Activated CD4-positive, alpha-beta T cell treated with anti-CD3 and anti-CD28 coated beads for 48 hours (primary cell): ENCODE measurements at places on chromosomes 13 and 19.

DNA sequence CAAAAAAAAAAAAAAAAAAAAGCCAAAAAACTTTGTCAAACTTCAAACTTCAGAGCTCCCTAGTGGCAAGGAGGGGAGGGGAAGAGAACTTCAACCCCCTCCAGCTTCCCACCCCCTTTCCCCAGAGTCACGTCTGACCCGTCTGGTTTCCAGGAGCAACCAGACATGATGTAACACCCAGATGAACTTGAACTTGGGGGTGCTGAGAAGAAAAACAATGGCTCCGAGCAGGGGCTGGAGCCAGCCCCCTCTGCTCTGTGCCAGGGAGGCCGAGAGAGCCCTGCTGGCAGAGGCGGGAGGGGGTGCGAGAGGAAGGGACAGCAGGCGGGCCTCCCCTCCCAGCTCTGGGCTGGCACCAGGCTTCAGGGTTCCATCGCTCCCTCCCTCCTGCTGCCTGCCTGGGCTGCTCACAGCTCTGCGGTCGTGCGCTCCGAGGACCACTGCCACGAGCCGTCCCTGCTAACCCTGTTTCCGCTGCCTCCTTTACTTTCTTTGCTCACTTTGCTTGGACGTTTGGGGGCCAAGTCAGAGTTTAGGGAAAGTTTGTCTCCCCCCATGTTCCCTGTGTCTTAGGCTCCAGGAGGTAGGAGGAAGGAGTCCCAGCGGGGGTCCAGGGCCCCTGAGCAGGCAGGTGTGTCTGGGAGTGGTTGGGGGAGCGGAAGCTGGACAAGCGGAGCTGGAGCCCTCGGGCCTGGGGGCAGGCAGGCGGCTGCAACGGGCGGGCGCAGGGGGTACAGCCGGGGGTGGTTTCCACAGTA, 11.1 kb downstream of the LYL1 start:
- no peak for DNase-seq

DNA sequence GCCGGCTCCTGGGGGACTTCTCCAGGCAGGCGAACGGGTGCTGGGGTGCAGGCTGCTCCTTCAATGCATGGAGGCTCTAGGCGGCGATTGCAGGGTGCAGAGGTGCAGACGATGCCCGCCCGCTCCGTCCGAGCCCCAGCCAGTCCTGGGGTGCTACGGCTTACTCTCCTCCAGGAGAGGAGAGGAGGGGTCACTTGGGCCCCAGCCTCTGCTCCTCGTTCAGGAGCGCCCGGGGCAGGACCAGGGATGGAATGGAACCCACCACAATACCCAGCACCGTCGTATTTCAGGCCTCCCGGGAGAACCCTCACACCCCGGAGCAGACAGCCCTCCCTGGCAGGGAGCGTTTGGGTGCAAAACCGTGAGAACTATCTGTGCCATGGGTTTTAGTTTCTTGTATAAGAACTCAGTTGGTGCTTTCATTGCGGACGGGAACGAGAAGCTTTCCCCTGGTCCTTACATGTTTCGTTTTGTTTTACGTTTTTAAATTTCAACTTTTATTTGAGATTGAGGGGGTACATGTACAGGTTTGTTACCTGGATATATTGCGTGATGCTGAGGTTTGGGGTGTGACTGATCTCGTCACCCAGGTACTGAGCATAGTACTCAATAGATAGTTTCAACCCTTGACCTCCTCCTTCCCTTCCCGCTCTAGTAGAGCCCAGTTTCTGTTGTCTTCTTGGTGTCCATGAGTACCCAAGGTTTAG, 46.8 kb downstream of the ARHGEF18 start:
- DNase-seq: peak; percentile 18

DNA sequence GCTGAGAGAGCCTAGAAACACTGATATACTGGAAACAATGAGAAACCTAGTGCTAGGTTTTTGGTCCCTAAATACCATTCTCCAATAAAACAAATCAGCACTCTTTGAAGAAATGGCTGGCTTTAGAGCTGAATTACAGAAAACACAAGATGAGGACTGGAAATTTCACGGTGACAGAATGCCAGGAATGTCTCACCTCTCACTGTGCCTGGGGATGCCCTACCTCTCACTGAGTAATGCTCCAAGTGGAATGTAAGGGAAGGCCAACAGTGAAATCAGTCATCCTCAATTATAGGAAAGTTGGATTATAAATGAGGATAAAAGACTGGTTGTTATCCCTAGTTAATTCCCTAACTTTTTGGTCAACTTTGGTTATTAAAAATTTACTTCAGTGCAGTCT, 259.0 kb downstream of the NALCN start:
- no peak for DNase-seq

- DNase-seq: no peak
These were observed 171.0 kb upstream of the TSC22D1 start for GRCh38 chr13:44747179-44747578.

DNA sequence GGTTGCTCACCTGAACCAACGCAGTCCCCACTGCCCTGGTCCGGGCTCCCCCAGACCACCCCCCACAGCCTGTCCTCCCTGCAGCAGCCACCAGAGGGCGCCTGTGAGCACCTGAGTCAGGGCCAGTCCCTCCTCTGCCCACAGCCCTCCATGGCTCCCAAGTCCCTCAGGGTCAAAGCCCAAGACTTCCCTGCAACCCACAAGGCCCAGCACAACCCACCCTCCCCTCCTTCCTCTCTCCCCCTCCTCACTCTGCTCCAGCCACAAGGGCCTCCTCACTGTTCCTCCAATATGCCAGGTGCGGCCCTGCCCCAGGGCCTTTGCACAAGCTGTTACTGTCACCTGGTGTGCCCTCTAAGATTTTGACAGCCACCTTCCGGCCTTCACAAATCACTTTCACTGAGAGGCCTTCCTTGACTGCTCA, 10.9 kb downstream of the GNA15 start:
- peak; percentile 82 for DNase-seq

DNA sequence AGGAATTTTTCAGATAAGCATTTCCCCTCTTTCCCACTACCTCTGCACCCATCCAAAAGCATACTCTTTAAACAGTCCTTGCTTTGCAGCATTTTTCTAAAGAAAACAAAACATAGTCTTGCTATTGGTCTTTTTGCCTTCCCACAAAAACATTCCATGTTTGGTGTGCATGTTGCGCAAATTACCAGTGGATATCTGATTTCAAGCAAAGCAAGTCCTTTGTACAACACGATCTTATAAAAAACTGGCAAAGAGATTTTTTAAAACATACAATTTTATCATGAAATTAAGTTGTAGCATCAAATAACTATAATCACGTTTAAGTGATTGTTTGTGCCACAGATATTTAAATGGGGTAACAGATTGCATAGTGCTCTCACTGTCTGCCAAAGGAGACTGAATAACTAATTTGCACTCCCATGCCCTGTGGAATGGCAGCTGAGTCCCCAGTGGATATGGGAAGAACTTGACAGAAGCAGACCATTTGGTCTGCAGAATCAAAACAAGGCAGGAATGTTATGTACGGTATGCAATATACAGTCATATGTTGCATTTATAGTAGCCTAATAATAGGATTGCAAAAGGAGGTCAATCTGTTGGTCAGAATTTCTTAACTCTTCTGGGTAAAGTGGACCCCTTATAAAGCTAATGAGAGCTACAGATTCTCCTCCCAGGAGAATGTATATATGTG, 285.7 kb downstream of the TBC1D4 start:
- no peak for DNase-seq

DNA sequence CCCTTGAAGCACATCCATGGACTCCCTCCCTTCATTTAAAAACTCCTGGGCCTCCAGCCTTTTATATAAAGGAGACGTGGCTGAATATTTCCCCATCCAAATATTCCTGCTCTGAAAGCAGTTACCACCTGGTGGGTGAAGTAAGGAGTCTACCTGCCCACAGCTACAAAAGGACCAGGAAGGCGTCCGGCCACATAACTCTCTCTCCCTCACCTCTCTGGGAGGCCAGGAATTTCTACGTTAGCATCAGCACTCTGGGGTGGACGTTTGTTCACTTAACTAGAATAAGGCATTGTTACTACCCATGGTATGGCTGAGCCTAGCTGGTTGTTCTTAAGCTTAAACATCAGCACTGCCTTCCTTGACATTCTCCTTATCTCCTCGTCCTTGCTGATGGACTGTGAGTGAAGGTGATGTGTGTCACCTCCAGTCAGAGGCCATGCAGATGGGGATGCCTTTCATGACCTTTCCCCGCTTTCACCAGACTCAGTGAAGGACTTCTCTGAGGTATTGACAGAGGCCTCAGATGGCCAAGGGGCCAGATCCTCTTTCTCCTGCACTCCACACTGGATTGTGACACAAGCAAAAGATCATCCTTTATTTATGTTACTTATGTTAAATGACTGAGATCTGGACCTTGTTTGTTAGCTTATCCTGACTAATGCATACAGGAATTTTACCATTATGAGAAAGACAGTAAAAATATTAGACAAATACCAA, 22.2 kb upstream of the KPNA3 start:
- DNase-seq: no peak

DNA sequence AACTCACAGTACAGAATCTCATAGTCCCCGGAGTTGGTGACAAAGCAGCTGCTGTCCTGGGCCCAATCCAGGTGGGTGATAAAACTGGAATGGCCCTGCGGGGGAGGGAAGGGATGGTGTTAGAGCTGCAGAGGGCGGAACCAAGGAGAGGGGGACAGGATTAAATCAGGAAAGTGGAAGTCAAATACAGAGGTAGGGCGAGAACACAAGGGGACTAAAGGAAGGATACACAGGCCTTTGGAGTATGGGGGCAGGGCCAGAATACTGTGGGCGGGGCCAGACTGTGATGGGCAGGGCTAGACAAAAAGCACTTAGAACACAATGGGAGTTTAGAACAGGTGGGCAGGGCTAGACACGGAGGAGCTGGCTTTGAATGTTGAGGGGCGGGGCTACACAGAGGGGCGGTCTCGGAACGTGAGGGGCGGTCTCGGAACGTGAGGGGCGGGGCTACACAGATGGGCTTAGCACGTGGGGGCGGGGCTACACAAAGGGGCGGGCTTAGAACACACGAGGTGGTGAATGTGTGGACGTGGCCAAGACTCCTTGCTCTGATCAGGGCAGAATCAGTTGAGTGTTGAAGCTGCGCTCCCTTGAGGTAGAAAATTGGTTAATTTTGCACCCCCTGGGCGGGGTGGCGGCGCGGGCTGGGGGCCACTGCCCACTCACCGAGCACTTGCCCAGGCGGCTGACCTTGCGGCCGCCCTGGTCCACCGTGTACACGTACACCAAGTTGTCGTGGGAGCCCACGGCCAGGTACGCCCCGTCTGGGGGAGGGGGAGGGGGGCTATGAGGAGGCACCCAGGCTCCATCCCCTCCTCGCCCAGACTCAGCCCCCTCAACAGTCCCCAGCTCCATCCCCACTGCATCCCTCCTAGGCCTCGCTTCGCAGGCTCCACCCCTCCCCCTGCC, 14.0 kb upstream of the GPR4 start:
- DNase-seq: peak; percentile 95

- DNase-seq: no peak
These were observed 3.6 kb upstream of the FAM187B start for GRCh38 chr19:35231956-35232645.

GRCh38 chr19:18807861-18808331, 16.8 kb upstream of the COMP start:
- no peak for DNase-seq

DNA sequence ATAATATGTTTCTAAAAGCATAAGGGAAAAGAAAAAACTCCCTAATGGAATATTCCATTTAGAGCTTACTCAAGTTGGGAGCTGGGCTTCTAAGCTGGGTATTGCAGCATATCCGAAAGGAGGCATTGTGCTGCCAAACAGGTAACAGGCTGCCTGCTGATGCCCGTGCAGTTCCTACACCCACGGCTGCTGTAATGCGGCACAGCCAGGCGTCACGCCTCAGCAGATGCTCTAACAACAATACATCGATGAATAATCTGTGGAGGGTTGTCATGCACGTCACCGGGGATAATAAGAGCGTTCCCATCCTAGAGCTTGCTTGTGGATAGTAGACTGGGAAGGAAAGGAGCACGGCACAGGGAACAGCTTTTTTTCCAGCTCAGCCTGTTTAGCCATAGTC, 1582.1 kb upstream of the SLC10A2 start:
- no peak for DNase-seq

DNA sequence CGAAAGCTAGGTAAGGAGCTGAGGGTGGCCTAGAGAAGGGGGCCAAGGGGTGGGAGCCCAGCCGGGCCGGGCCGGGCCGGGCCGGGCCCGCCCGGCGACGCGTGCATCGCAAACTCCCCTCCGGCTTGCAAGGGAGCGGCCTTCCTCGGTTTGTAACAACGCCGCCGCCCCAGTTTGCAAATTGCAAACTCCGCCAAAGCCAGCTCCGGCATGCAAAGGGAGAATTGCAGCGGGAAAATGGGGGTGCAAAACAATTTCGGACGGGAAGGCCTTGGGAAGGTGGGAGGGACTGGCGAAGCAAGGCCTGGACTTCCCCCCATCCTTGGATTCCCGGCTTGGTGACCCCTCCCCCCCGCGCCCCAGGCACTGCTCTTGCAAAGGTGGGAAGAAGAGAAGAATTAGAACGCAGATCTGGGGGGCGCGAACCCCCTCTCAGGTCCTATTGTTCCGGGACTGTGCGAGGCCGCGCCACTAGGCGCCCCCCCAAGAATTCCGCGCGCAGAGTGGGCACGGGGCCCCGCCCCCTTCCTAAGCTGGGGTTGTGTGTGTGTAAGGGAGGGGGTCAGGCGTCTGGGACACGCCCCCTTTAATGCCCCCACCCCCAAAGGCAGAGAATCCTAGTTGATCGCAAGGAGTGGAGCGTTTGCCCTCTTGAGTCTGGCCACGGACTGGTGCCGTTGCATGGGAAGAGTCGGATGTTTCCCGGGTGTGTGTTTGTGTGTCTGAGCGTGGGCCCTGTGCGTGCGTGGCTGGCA, 926 bp downstream of the PRR12 start:
- DNase-seq: peak; percentile 71

GRCh38 chr13:72852207-72852606, 70.3 kb downstream of the PIBF1 start:
- no peak for DNase-seq

DNA sequence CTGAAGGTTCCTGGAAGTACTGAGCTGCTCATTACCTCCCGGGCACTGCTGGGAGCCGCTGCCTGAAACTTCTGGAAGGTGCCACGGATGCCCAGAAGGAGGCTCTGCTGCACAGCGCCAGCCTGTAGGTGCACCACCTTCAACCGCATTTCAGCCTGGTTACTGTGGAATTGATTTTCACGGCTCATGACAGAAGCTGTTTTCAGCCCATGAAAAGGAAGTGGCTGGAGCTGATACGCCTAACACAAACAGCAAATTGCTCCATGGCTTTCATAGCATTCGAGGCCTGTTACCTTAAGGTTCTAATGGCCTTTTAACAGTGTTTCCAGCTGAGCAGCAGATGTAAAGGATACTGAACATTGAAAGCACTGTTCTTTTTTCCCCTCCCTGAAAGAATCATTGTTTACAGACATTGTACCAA, 22.0 kb downstream of the GPC6 start:
- no peak for DNase-seq

DNA sequence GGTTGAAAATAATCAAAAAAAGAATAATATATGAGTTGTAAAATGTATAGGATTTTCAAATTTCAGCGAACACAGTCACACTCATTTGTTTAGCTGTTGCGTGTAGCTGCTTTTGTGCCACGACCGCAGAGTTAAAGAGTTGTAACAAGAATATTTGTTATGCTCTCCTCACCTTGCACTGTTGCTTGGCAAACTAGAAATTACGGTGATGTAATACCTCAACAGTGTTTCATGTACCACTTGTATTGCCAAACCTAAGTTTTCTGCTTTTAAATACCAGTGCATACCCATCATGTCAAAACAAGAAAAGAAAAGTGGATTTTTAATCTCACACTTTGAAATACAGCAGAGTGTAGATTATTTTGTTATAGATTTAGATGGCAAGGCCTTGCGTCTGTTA, 201.1 kb downstream of the NBEA start:
- no peak for DNase-seq
